ENCODE measurements at places on chromosomes 7 and 10.

DNA sequence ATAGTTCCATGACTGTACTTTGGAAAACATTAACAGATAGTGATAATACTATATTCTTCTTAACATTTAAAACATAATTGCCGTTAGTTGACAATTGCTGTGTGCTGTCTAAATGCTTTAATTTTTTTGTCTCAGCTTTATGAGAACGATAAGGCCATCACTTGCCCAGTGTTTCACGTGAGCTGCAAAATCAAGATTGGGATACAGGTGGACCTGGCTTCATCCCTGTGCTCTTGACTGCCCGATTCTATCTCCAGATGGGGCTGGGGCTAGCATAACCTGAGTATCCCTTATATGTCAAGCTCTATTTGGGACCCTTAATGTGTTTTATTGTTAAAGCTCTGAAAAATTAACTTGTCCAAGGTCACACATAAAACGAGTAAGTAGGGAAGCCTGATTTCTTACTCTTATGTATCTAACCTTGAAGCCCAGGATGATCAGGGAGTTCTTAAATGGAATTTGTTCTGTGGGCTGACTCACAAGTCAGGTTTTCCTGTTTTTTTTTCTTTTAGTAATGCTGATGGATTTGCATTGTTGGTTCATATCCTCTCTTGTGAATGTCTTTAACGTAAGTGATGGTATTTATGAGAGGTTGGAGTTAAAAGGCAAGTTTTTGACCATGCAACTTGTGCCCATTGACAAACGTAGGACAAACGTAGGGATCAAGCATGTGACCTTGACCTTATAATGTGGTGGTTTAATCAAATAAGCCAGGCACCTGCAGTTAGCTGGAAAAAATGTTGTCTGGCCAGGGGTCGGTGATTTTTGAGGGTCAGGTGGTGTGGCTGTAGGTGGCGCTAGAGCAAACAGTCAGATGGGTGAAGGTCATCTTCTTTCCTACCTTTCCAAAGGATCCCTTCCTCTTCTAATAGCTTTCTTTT is 3.6 kb downstream of the PRKAR2B start:
- no peak for DNase-seq

GRCh38 chr7:143257501-143257900 is 5.7 kb upstream of the GSTK1 start:
- no peak for DNase-seq

DNA sequence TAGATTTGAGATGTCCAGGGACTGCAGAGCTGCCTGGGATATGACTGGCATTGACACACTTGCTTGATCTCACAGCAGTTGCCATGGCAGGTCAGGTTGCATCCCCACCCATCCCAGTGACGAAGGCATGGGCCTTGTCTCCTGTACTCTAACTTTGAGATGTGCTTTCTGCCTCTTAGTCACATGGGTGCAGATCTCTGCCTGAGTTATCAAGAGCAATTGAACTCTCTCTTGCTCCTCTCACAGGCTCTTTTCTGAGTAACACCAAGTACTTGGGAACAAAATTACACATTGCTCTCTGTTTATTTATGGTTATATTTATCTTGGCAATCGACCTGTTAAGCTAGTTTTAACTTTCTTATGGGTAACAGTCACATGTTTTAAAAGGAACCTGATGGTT is 237.3 kb downstream of the NSUN6 start:
- DNase-seq: no peak

DNA sequence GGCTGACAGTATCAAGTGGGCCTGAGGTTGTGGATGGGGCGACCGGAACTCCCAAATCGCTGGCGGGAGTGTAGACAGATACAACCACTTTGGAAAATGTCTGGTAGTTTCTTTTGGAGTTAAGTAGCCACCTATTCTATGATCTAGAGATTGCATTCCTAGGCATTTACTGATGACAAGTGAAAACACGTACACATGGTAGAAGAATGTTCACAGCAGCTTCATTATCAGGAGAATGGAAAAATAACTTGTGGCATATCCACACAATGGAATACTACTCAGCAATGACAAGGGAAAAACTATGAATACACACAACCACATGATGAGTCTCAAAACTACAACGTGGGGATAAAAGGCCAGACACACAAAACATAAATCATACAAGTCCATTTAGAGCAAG is 146.0 kb downstream of the MYOF start:
- no peak for DNase-seq

DNA sequence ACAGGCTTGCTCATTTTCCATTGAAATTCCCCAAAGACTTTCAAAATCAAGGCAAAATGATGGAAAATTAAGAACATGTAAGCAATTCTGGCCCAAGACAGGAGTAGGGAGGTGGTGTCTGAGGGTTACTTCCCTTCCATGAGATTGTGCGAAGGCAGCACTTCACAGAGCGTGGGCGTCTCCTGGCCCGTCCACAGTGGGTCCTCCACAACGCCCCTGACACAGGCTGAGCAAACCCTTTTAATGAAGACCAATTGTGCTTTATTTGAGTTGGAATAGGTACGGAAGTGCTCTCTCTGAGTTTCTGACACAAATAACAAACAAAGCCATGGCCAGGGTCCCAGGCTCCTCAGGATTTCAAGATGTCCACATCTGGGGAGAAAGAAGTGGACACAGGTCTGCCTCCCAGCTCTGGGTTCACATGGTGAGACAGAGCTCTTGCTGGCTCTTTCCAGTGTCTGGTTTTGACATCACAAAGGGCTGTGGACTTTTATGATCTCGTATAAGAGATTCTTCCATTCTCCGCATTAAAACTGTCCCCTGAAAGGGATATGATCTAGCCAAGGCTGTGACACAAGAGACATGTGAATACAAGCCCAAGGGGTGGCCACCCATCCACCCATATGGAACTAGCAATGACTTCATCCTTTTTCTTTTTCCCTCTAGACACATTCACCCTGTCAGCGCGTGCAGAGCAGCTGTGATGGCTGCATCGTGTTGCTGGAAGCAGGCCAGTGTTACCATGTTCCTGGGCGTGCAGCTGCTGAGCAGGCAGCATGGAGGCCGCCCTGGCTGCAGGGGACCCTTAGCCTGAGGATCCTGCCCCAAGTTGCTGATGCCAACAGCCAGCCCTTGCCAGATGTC is 145.6 kb downstream of the ADAM12 start:
- DNase-seq: no peak

DNA sequence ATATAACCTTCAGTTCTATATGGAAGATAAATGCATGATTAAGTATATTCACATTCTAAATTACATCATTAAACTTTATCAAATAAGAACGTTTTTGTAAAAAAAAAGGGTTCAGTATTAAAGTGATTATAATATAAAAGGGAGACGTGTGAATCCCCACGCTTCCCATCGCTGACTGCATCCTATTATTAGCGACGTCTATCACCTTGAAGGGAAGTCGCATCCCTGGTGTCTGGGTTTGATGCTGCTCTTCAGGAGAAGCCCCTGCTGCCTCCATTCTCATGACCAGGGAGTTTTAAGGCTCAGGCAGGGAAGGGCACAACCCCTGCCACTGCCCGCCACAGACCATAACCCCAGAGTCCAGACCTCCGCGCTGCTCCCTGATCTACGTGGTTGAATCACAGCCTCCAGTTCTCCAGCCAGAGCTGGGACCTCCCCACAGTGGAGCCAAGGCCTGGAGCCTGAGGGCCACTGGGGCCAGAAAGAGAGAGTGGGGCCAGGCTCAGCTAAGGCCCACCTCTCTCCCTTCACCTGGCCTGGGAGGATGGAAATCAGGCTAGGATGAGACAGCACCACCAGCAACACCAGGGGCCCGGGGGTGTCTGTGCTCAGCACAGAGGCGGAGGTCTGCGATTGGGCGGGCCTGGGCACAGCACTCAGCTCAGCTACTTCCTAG is 130.6 kb downstream of the TCERG1L start:
- no peak for DNase-seq

DNA sequence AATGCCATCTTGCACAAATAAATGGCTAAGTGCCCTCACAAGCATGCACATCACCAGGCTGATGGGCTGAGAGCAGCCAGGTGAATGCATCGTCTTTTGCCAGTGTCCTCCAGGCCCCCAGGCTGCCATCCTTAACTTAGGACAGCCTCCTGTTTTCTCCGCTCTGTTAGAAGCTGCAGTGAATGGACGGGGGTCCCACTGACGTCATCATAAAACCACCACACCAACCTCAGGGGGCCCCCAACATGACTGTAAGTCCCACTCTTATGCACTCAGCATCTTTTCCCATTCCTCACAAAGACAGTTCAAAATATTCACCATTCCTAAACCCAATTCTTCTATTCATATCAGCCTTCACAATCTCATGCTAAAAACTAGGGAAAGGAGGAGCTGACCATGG is 34.4 kb downstream of the GLI3 start:
- no peak for DNase-seq

GRCh38 chr7:113918946-113919345 is at the start of gene PPP1R3A:
TSS of gene PPP1R3A (minus strand) at chr7:113919009. CDS start at chr7:113918996, 13 bp downstream.
- DNase-seq: no peak

DNA sequence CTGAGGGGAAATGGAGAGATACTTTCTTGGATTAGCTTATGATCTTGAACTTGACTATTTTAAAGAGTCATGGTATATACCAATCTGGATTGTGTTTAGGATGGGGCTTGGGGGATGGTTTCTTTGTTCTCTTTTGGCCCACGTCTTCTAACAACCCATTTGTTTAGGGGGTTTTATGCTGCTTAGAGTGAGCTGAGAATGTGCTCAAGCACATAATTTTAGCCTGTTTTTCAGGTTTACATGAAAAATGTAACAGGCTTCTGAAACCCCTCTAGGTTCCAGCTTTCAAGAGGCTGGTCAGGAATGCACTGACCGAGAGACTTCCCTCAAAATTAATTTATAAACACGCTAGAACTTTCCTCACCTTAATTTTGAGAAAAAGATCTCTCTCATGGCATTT is 94.3 kb downstream of the AUTS2 start:
- DNase-seq: no peak

GRCh38 chr10:78802866-78803265 is 265.9 kb upstream of the ZMIZ1 start:
- DNase-seq: no peak

DNA sequence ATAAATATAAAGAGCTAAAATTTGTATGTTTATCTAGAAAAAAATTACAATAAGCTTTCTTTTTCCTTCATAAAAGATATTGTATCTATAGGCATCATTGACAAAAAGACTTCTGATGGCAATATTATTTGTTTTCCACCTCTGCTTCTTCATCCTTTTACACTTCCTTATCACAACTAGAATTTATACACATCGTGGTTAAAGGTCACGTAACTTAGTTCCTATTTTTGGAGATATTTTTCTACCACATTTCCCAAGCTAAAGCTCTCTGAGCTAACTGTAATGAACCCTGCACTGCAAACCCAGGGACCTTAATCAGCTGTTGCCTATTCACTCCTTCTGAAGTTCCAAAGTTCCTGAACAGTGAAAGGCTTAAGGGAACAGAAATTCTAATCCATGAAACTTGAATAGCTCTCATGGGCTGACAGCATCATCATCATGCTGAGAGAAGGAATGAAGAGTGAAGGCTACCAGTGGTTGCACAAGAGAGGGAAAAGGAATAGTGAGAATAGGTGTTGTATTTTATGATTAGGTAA is 106.1 kb upstream of the SLC13A1 start:
- DNase-seq: no peak

- DNase-seq: no peak
Observed at GRCh38 chr7:111018960-111019736, 71.8 kb upstream of the LRRN3 start.

GRCh38 chr7:131688738-131689661 is 132.6 kb upstream of the PODXL start:
- peak; percentile 27 for DNase-seq
